Cortex of kidney (tissue), 1 donor: ENCODE measurements at places on chromosomes 11 and 22.

- DNase-seq, result no peak
These were observed 26.0 kb upstream of the FLI1 start for GRCh38 chr11:128667873-128668272.

DNA sequence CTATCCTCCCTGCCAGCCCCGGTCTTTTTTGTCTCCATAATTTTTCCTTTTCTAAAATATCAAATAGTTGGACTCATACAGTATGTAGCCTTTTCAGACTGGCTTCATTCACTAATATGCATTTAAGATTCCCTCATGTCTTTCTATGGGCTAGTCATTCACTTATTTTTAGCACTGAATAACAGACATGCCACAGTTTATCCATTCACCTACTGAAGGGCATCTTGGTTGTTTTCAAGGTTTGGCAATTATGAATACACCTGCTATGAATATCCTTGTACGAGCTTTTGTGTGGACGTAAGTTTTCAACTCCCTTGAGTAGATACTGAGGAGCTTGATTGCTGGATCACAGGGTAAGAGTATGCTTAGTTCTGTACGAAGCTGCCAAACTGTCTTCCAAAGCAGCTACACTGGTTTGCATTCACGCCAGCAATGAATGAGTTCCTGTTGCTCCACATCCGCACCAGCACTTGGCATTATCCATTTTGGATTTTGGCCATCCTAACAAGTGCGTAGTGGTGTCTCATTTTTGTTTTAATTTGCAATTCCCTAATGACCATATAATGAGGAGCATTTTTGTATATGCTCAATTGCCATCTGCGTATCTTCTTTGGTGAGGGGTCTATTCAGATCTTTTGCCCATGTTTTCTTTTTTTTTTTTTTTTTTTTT is 21.1 kb downstream of the ALG12 start:
- DNase-seq, result no peak

GRCh38 chr22:31871480-31871879 is 72.9 kb upstream of the YWHAH start:
- no peak for DNase-seq

DNA sequence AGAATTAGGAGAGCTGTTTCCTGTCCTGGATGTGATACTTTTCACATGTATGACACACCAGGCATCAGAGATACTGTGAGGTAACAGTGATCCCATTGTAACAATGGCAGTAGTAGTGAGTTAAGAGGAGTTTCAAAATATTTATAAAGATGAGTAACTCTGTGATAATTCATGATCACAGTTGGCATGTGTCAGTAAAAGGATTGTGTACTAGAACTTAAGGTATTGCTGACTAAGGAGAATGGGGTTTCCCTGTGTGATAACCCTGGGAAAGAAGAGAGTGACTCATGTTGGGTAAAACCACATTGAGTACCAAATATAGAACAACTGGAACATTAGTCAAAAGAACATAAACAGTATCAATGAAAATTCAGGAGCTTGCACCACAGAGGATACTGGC is 22.9 kb upstream of the SLC5A1 start:
- no peak for DNase-seq

DNA sequence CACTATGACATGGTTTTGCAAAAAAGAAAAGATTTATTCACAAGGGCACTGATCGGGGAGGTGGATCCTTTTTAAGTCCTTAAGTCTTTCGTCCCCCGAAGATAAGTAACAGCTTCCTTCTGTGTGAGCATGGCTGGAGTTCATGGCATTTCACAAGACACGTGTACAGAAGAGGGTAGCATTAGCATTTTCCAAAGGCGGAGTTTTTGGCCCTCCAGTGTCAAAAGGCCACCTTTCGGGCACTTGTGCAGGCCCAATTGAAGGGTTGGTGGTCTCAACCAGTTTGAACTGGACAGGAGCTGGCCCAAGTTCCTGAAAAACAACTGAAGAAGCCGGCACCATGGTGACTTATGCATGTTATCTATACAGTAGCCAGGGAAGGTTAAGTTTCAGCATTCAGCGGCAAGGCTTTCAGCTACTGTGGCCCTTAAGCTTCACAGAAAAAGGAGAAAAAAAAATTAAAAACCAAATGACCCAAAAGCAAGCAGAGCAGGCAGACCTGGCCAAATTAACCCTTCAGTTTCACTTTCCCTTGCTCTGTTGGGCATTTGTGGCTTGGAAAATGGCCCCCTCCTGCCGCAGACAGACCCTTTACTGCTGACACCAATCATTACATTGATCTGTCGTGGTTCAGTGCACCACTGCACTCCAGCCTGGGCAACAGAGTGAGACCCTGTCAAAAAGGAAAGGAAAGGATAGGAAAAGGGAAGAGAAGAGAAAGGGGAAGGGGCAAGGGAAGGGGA is 18.7 kb downstream of the ZNF74 start:
- DNase-seq, result no peak

GRCh38 chr11:128680906-128681305 is 13.0 kb upstream of the FLI1 start:
- no peak for DNase-seq

DNA sequence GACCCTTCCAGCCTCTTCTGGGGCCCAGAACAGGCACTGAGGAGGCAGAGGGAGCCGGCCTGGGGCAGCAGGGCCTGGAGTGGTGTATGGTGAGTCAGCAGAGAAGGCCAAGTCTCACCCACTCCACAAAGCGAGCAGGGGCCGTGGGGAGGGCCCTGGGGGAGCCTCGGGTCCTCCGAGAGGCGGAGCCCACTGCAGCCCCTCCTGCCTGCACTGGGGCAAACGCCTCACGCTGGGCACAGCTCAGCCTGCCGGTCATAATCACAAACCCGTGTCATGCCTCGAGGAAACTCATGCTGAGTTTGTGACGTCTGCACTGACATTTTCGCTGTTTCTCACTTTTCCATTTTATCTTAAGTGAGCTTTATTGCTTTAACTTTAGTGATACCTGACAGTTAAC is 38.4 kb downstream of the TOLLIP start:
- no peak for DNase-seq

- DNase-seq, result no peak
These were observed 1.6 kb upstream of the PLAAT4 start for GRCh38 chr11:63534895-63535461.

- DNase-seq, result no peak
These were observed 162.3 kb downstream of the TRIM29 start for GRCh38 chr11:119975561-119976152.

DNA sequence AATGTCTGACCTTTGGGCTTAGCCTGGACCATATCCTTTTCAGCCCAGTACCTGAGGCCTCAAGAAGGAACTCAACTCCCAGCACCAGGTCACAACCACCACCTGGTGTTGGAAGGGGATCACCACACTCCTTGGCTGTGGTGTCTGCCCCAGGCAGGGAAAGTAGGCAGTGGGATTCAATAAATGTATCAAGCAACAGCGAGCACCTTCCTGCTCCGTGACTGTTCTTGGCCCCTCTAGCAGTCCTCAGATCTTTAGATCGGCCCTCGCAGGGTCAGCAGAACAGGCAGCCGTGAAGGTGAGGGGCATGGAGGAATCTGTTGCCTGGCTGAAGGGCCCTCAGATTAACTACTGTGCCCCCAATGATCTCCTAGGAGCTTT is 15.9 kb downstream of the ARFGAP2 start:
- DNase-seq, result no peak

DNA sequence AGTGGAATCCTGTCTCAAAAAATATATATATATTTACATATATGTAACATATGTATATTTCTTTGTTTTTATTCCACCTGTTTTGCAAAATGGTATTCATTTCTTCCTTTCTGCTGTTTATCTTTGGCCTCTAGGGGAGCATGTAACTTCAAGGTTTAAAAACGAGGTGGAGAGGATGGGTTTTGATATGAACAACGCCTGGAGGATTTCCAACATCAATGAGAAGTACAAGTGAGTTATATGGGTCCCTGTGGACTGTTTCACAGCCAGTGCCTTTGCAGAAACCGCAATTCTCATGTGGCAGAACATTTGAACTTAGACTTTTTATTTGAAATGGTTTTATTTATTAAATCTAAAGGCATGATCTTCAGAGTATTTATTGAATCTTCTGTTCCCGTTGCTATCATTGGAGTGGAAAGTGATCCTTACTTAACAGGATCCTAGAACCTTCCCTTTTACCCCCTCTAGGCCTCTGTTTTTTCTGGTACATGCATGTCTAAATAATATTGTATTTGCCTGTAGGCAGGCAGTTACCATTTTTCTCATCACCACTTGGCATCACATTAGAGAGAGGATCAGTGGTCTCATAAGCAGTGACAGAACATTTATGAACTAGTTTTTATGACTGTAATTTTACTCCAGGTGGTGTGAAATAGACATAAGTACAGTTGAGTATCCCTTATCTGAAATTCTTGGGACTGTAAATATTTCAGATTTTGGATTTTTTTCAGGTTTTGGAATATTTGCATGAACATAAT is 81.5 kb upstream of the HORMAD2 start:
- DNase-seq, result no peak

DNA sequence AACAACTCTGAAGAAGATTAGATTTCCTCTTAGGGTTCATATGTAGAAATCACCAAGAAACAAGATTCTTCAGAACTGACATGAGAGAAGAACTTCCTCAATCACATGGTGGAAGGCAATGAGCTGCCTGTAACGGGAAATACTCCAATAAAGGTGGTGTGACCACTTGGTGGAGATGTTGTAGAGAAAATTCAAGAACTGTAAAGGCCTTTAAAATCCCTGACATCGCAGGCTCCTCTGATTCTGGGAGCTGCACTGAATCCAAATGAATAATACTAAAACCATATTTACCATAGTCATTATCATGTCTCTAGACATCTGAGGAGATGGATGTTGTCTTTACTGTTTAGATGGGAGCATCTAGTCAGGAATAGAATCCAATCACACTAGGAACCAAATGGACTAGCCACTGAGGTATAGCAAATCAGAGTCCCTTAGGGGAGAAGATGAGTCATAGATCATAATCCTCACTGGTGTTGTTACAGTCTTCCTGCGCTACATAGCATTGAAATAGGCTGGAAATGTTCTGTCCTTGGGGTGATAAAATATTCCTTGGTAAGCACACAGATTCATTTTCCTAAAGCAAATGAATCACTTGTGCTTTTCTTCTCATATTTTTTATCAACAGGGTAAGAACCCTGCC is 321.6 kb upstream of the TENM4 start:
- DNase-seq, result no peak

- no peak for DNase-seq
These were observed 25.6 kb upstream of the MMP12 start for GRCh38 chr11:102900346-102900745.

GRCh38 chr11:133362916-133363315 is 169.4 kb downstream of the OPCML start:
- DNase-seq, result no peak

- no peak for DNase-seq
These were observed 3.6 kb upstream of the SLCO2B1 start for GRCh38 chr11:75147191-75147874.
